H7 (cell line): ENCODE measurements at places on chromosomes 7 and 10. TPM values are rescaled to one million over a fixed set of nuclear protein-coding genes. Genes with fewer than 3 reads are reported as not detected.

Gene C10orf62
- not detected in 2 replicates for total RNA-seq

Gene GRID2IP
- total RNA-seq: 0.28 and 0.33 TPM in 2 replicates

Gene WIPF3
- total RNA-seq: 1.4 and 2.5 TPM in 2 replicates

Gene CREB5
- 1.8 and 7.7 TPM in 2 replicates for total RNA-seq

Gene RPA3
- total RNA-seq: 58.1 and 59.9 TPM in 2 replicates

Gene RPEL1
- not detected in 2 replicates for total RNA-seq

Gene C7orf33
- total RNA-seq: not detected in 2 replicates

Gene UBN2
- total RNA-seq: 6.5 and 10.1 TPM in 2 replicates

Gene GNGT1
- total RNA-seq: not detected in 2 replicates

Gene CAMK2B
- 0.31 TPM in 1 of 2 replicates, not detected in the other for total RNA-seq

Gene PRSS37
- total RNA-seq: not detected in 2 replicates

Gene ENO4
- 0.94 and 1.9 TPM in 2 replicates for total RNA-seq

Gene LOXL4
- total RNA-seq: 1.4 and 1.7 TPM in 2 replicates

Gene SLC13A1
- total RNA-seq: not detected in 2 replicates

Gene ZNF239
- total RNA-seq: 2.7 and 3.0 TPM in 2 replicates

Gene OR2A7
- total RNA-seq: 2.0 TPM in 2 replicates

Gene TUBAL3
- 0.11 TPM in 1 of 2 replicates, not detected in the other for total RNA-seq

Gene NPVF
- total RNA-seq: not detected in 2 replicates
